ENCODE measurements at places on chromosomes 16 and 17. TPM values are rescaled to one million over a fixed set of nuclear protein-coding genes. Genes with fewer than 3 reads are reported as not detected.

DNA sequence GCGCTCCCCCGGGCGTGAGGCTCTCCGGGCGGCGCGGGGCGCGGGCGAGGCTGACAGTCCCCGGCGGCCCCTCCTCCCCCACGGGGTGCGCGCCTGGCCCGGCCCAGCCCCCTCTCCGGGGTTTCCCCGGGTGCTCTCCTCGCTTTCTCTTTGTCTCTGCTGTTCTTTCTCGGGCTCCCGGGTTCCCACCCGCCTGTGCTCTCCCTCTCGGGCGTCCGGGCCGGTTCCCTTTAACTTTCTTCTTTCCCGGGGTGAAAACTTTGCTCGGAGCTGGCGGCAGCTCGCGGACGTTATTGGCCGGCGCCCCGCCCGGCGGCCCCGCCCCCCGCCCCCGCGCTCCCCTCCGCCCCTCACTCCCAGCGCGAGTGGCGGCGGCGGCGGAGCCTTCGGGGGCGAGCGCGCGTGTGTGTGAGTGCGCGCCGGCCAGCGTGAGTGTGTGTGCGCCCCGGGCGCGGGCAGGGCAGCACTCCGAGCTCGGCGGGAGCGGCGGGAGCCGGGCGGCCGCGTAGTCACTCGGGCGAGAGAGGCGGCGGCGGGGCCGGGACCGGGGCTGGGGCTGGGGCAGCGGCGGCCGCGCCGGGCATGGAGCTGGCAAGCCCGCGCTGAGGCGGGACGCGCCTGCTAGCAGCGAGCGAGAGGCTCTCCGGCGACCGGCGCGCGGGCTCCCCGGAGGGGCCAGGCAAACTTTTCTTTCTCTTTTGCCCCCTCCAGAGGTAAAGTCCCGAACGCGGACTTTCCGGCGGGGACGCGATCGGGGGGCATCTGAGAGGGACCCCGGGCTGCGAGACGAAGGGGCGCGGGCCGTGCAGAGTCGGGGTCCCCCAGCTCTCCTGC lies at the start of gene NTN1:
TSS of gene NTN1 (plus strand) at position 353 of the 834 bp plus-strand sequence. CDS start 864 bp downstream, outside the sequence.
- H3K27me3 ChIP-seq, result peaks cover 57% of the 10 kb centered on the region
- DNase-seq, result peak; percentile 49
- H3K4me1 ChIP-seq, result peaks cover 7% of the 10 kb centered on the region

The NPW gene
- total RNA-seq, result 0.42 TPM

The ACSM2A gene
- not detected for total RNA-seq

The OR3A3 gene
- total RNA-seq, result not detected

The UTS2R gene
- total RNA-seq, result not detected

The VMO1 gene
- not detected for total RNA-seq

The SP6 gene
- total RNA-seq, result not detected

Data from activated CD4-positive, alpha-beta T cell treated with anti-CD3 and anti-CD28 coated beads, Interleukin-2, amount 10 ng/mL, durations not matched to agents 7 days and 5 days (primary cell).